ENCODE measurements at places on chromosomes 2 and 18.
A peak's percentile ranks its signal among the peaks of the same experiment; 100 is the strongest.

- H3K36me3 ChIP-seq: peaks cover 3% of the 10 kb centered on the region
- peaks cover 62% of the 10 kb centered on the region for H3K27me3 ChIP-seq
- no peak for DNase-seq
- H3K27ac ChIP-seq: no peak overlapping the region
Measured at GRCh38 chr2:232418056-232418455, 11.4 kb downstream of the ALPG start.

DNA sequence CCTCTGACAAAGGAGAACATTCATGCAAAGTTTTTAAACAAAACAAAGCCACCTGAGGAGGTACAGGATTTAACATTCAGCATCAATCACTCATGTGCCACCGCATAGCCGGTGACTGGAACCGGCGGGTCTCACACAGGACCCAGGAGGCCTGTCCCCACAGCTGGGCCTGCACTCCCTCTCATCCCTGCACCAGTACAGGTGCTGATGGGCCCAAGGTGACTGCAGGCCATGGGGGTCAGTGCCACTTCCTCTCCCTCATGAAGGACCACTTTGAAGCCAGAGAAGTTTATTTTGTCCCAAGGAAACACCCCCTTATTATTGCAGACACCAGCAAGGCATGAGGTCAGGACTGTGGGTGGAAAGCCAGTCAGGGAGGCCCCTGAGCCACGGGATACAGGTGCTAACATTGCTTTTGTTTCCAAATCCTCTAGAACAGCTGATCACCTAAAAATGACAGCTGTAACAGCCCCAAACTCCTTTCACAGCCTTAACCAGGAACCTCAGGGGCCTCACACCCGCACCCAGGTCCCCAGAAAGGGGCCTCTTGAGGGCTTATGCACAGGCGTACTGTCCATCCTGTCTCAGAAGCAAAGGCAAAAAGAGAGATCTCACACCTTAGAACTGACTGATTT is 14.0 kb downstream of the PARD6G start:
- no peak for DNase-seq
- no peaks in the 10 kb centered on the region for H3K36me3 ChIP-seq
- H3K4me3 ChIP-seq: no peak overlapping the region
- H3K4me1 ChIP-seq: no peaks in the 10 kb centered on the region

DNA sequence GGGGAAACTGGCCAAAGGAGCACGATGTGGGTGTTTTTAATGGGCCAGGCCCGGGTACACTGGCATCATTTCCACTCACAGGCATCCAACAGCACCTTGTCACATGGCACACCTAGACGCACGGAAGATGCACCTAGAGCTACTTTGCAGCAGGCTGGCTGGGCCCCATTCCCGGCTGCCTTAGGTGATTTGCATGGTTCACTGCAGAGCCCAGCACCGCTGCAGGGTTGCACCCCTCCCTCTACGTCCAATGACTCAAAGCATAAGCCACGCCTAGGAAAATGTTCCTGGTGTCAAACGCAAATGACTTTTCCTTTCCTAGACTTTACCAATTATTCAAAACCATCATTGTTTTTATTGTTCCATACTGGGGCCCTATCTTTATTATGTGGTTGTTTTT is 222.9 kb downstream of the EIPR1 start:
- no peak overlapping the region for H3K27ac ChIP-seq
- no peaks in the 10 kb centered on the region for H3K27me3 ChIP-seq
- H3K4me3 ChIP-seq: no peak overlapping the region
- H3K36me3 ChIP-seq: peaks cover 42% of the 10 kb centered on the region
- no peak for DNase-seq

DNA sequence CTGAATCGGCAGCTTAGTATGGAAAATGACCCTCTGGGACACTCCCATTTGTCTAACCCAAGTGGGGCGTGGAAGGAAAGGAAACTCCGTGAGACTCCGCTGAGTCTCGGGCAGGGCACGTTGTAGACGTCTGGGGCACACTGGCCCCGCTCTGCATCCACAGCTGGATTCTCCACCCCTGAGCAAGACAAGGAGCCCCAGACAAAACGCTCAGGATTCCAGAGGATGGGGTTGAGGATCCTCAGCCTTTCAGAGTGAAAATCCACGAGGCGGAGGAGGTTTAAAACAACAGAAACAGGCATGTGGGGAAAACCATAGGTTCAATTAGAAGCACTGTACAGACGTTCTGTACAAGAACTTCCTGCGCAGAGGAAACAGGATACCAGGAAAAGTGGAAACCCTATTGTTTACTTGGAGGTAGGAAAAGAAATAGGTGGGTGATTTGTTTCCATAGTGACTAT is 124.9 kb upstream of the ZNF236 start:
- no peaks in the 10 kb centered on the region for H3K36me3 ChIP-seq
- H3K4me1 ChIP-seq: peaks cover 2% of the 10 kb centered on the region
- DNase-seq: no peak
- H3K27ac ChIP-seq: no peak overlapping the region
- H3K4me3 ChIP-seq: no peak overlapping the region

DNA sequence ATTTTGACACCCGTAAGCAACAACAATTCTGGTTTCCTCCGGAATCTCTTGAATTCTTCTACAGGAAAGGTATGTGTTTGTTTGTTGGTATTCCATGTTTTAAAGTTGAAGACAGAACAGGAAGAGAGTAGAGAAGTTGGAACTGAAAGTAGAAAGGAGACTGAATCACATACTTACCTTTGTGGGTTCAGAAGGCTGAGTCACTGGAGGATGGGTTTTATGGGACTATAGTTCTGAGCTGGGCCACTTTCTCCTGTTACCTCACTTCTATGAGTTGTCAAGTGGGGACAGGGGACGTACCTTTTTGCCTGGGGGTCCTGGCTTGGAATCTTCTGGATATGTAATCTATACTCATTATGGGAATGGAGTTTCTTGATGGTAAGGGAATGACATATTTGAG is 40.9 kb downstream of the KDM3A start:
- H3K27ac ChIP-seq: peak overlapping the region; percentile 65
- H3K4me3 ChIP-seq: no peak overlapping the region
- DNase-seq: no peak
- H3K27me3 ChIP-seq: no peaks in the 10 kb centered on the region
- peaks cover 72% of the 10 kb centered on the region for H3K36me3 ChIP-seq
- H3K4me1 ChIP-seq: peaks cover 16% of the 10 kb centered on the region

- H3K4me3 ChIP-seq: peak overlapping the region; percentile 93
- H3K36me3 ChIP-seq: no peaks in the 10 kb centered on the region
- peaks cover 20% of the 10 kb centered on the region for H3K4me1 ChIP-seq
- peak; percentile 63 for DNase-seq
- H3K27ac ChIP-seq: no peak overlapping the region
- peaks cover 49% of the 10 kb centered on the region for H3K27me3 ChIP-seq
Measured at GRCh38 chr2:219497495-219498279, 1.0 kb upstream of the GMPPA start.

GRCh38 chr18:46393230-46393629 is 263.8 kb downstream of the LOXHD1 start:
- DNase-seq: no peak
- H3K4me1 ChIP-seq: peaks cover 14% of the 10 kb centered on the region
- no peak overlapping the region for H3K4me3 ChIP-seq
- no peaks in the 10 kb centered on the region for H3K36me3 ChIP-seq
- H3K27me3 ChIP-seq: peaks cover 2% of the 10 kb centered on the region
- no peak overlapping the region for H3K27ac ChIP-seq

DNA sequence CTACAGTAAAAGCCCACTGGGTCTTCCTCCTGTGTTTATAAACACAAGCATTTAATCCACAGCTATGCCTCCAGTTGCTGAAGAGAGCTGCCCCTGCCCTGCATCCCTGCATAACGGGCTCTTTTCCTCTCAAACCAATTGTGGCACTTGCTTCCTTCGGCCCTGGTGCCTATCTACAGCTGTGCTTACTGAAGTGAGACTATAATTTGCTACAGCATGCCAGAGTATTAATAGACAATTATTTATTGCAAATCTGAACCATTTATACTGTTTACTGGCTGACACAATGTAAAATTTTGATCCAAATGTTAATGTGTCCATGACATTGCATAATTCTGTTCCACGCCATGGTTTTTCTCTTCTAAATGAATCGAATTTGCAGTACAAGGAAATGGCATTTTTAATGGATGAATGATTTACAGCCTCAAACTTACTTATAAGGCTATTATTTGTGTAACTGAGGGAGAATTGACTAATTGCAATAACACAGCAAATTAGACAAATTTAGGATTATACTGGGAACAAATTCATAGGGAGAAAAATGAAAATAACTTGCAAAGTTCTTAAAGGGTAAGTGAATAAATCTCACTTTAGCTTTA is 457.0 kb upstream of the HNRNPA3 start:
- no peak for DNase-seq
- H3K4me1 ChIP-seq: peaks cover 7% of the 10 kb centered on the region
- H3K36me3 ChIP-seq: no peaks in the 10 kb centered on the region
- H3K27me3 ChIP-seq: peaks cover 8% of the 10 kb centered on the region
- H3K4me3 ChIP-seq: no peak overlapping the region

GRCh38 chr2:28231110-28231631 is 161.5 kb upstream of the FOSL2 start:
- DNase-seq: no peak
- H3K4me3 ChIP-seq: no peak overlapping the region
- peaks cover 12% of the 10 kb centered on the region for H3K4me1 ChIP-seq
- H3K27ac ChIP-seq: no peak overlapping the region

- H3K27me3 ChIP-seq: no peaks in the 10 kb centered on the region
Measured at GRCh38 chr2:96831679-96832078, 12.1 kb downstream of the ANKRD23 start.

GRCh38 chr18:59052965-59053820 is 86.5 kb upstream of the SEC11C start:
- H3K27ac ChIP-seq: no peak overlapping the region
- no peaks in the 10 kb centered on the region for H3K36me3 ChIP-seq
- no peak for DNase-seq

- H3K4me1 ChIP-seq: no peaks in the 10 kb centered on the region
- peaks cover 26% of the 10 kb centered on the region for H3K27me3 ChIP-seq
- no peak overlapping the region for H3K27ac ChIP-seq
- H3K4me3 ChIP-seq: no peak overlapping the region
- no peaks in the 10 kb centered on the region for H3K36me3 ChIP-seq
- no peak for DNase-seq
Measured at GRCh38 chr2:224220586-224221255, 181.2 kb downstream of the FAM124B start.

DNA sequence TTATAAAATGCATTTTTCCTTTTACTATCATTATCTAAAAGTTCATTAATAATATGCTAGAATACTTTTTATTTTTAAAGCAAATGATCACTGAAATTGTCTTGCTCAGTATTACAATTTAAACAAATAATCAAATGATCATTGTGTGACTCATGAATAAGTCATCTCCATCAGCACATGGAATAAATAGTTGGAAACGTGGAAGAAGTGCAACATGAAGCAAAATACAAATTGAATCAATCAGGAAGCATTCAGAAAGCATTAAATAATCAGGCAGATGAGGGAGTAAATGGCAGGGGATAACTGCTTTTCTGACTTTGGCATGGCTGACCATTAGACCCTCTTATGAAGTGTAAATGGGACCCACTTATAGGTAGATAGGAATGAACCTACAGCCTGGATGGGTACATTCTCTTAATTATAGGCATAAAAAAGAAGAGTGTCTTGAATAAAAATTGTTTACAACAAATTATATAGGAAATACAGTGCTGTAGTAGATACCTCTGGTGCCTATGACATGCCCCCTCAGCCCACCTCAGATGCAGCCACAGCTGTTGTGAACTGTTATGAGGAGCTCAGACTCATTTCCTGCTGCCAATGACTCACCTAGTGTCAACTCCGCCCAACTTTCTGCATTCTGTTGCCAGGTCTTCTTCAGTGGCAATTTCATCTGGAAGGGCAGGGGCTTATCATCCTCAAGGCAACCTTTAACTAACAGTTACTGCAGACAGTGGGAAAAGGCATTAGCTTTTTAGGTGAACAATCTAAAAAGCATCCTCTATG is 936.0 kb downstream of the TRIB2 start:
- no peaks in the 10 kb centered on the region for H3K36me3 ChIP-seq
- H3K27me3 ChIP-seq: no peaks in the 10 kb centered on the region
- no peak for DNase-seq
- H3K4me1 ChIP-seq: no peaks in the 10 kb centered on the region

- no peaks in the 10 kb centered on the region for H3K36me3 ChIP-seq
- H3K27ac ChIP-seq: no peak overlapping the region
- H3K4me1 ChIP-seq: no peaks in the 10 kb centered on the region
- peaks cover 37% of the 10 kb centered on the region for H3K27me3 ChIP-seq
- DNase-seq: no peak
Measured at GRCh38 chr2:218788529-218789255, 6.7 kb downstream of the CYP27A1 start.

DNA sequence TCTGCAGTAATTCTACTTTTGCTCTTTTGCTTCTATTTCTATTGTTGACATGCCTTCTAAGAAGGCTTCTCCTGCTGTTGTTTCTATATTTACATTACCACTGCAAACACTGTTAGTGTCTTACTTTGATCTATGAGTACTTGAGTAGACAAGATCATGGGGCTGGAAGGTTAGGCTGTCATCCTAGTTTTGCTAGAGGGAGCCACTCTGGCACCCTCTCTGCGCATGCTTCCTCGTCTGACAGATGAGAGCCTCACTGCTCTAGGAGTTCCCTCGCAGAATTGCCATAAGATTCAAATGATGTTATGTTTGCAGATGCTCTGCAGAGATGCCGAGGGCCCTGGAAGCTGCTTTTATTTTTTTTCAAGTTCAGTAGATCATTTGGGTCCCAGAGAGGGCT is 185.6 kb downstream of the RNF144A start:
- H3K4me1 ChIP-seq: no peaks in the 10 kb centered on the region
- H3K4me3 ChIP-seq: no peak overlapping the region
- H3K36me3 ChIP-seq: peaks cover 10% of the 10 kb centered on the region

DNA sequence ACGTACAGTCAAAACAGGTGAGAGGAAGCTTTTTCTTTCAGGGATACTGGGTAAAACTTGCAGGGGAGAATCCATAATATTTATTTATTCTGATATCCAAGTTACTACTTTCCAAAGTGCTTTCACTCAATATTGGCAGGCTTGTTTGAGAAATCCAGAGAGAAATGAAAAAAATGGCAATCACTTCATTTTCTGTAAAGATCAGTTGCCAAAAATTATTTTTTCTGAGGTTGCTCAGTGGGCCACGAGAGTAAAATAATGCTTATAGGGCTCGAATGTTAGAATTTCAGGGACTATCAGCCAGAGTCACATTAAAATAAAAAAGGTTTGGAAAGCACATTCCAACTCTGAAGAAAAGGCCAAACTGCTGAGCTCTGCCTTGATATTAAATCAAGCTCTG is 324.6 kb upstream of the RND3 start:
- no peaks in the 10 kb centered on the region for H3K4me1 ChIP-seq
- no peaks in the 10 kb centered on the region for H3K27me3 ChIP-seq
- no peak for DNase-seq
- no peaks in the 10 kb centered on the region for H3K36me3 ChIP-seq

GRCh38 chr2:69634196-69634821 is 9.2 kb downstream of the AAK1 start:
- peaks cover 44% of the 10 kb centered on the region for H3K4me1 ChIP-seq
- no peak overlapping the region for H3K4me3 ChIP-seq
- no peak for DNase-seq
- peak overlapping the region; percentile 7 for H3K27ac ChIP-seq
